NCI-H2029 (cell line): ENCODE measurements at places on chromosomes 2 and 18.

- DNase-seq: no peak
These were observed 93.0 kb downstream of the STPG4 start for GRCh38 chr2:47061944-47062678.

DNA sequence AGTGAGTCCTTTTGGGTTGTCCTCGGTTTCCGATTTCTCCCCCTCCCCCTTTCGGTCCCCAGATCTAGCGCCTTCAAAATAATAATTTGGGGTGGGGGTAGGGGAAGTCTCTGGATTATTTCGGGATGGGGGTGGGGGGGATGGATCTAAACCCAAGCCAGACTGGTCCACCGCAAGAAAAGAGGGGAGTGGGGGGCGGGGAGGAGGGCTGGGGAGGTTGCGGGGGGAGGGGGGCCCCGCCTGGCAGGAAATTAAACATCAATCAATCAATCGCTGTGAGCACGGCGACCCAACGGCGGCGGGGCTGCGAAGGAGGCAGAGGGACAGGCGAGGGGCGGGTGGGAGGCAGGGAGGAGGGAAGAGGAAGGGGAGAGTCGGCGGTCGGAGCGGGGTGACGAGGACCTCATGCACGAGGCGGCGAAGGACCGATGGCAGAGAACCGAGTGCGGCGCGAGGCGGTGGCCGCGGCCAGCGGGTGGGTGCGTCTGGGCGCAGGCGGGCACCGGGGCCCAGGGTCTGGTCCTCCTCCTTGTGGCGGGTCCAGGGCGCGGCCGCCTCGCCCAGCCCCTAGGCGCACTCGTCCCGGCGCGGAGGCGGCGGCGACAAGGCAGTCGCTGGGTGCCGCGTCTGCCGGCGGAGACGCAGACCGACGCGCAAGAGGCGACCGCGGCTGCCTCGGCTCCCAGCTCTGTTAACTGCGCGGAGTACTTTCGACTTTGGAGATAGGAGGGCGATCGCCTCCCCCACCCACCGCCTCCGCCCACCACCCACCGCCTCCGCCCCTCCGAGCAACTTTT, 468 bp upstream of the SATB2 start:
- no peak for DNase-seq

DNA sequence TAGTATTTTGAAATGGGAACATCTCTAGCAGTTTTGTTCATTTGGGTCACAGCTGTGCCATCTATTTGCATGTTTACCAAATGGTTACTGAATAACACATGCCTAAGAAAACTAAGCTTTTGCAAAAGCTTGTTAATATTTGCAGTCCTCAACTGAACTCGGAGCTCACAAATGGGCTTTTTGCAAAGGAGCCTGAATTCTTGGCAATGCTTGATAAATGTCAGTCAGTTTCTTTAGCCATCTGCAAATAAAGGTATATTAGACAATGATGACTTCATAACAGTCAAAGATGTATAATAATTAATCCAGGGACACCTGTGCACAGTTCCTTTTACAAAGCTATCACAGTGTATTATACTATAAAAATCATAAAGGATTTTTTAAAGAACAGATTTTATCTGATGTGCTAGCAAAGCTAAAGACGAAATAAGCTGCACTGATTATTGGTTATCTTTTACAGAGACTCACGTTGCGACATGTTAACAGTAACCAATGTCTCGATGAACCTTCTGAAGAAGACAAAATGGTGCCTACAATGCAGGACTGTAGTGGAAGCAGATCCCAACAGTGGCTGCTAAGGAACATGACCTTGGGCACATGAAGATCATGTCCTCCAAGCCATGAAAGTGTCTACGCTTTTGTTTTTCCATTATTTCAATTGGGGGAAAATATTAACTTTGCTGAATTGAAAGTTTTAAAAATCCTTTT, 248.4 kb upstream of the KCNJ3 start:
- DNase-seq: no peak

DNA sequence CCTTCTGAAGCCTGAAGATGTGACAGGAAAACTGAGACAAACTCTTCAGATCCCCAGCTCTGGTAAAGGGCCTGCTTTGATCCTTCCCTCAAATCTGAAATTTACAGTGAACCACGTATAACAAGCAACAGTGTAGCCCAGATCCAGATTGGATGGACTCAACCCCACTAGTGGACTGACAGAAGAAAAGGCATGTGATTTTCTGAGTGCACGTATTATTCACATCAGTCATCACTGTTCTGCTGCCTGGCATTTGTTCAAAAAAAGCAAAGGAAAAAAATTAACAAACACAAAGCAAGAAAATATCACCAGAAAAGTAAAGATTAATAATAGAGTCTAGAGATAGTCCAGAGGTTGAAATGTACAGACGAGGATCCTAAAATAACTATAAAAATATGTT, 87.6 kb downstream of the CYRIA start:
- no peak for DNase-seq

DNA sequence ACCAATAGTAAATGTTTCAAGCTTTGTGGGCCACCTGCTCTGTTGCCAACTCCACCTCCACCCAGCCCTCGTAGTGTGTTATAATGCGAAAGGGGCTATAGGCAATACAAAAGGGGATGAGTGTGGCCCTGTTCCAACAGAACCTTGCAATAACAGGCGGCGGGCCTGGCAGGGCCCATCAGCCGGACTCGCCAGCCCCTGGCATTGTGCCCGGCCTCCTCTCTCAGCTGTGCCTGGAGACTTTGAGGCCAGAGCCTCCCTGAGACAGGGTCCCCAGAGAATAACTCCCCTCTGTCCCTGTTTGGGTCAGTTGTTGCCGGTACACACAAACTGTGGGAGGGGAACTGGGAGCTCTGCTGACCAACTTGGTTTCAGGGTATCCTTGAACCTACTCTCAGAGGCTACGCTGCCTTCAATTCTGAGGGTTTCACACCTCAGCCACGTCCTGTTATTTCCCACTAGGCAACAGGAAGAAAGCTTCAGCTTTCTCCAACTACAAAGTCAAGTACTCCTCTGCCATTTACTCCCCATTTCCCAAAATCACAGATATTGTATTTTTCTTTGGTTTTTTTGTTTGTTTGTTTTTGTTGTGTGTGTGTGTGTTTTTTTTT, 58.0 kb upstream of the ZNF236 start:
- peak; percentile 37 for DNase-seq

GRCh38 chr2:49686897-49687442, 532.7 kb upstream of the FSHR start:
- DNase-seq: no peak

- peak; percentile 33 for DNase-seq
These were observed 33.4 kb upstream of the MGAT5 start for GRCh38 chr2:134220344-134220974.

- no peak for DNase-seq
These were observed 118.4 kb downstream of the GLI2 start for GRCh38 chr2:120854014-120854620.

- no peak for DNase-seq
These were observed 88.7 kb upstream of the MAP4K3 start for GRCh38 chr2:39525636-39526412.

DNA sequence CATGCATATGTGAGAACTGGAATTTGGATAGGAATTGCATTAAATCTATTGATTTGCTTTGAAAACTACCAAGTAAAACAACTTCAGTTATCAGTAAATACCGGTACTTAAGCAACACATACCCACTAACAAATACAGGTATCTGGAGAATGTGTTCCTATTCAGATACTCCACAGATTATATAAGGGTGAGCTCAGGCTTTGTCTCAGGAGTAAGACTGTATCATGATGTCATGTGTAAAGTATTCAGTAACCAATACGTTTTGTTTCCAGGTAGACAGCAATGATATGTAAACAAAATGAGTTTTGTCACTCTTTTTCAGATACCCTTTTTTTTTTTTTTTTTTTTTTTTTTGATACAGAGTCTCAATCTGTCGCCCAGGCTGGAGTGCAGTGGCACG, 74.8 kb downstream of the DSC3 start:
- no peak for DNase-seq

- no peak for DNase-seq
These were observed at the start of gene VSNL1 for GRCh38 chr2:17540093-17540812. TSS of gene VSNL1 (plus strand) at chr2:17540696. CDS start at chr2:17592075, 51,379 bp downstream.

GRCh38 chr2:217085543-217085942, 225.7 kb upstream of the TNP1 start:
- DNase-seq: no peak

GRCh38 chr2:43743706-43744105, 30.1 kb upstream of the DYNC2LI1 start:
- DNase-seq: no peak

DNA sequence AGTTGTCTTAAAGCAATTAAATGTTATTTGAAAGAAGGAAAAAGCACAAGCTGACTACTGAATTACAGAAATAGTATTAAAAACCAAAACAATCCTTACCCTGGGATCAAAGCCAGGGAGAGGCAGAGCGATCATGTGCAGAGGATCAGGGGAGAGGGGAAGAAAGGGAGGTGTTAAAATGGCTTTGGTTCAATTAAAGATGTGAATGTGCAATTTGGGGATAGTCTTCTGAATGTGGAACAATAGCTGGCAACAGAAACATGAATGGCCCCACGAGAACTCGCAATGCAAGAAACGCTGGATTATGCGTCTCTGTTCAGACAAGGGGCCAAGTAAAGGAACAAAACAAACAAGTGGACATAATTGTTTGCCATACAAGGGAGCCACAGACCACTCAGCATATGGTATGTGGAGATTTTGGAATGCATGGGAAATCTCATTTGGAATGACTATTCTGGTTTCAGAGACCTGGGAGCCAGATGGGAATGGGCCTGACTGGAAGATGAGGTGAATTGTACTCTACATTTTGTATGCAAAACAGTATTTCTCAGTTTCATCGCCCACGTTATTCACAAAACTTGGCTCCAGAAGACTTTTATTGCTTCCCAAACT, 155.4 kb downstream of the SLC4A3 start:
- no peak for DNase-seq

DNA sequence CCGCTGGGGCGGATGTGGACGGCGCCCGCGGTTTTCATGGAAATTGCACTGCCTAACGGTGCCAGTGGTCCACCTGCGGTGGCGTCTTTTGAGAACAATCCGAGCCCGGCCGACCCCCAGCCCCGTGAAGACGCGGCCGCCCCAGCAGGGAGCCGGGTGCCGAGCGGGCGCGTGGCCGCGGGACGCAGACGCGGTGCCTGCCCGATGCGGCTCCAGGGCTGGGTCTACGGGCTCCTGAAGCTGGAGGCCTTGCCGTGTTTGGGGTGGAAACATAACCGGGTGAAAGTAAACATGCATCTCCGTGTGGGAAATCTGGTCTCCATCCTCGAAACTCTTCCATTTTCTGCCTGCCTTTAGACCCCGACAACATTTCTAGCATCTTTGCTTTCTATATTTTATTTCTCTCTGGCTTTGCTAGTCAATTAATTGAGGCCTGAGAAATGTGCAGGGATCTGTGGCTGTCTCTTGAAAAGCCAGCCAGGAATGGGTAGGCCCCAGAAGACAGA, 572 bp downstream of the INPP4A start:
- no peak for DNase-seq

DNA sequence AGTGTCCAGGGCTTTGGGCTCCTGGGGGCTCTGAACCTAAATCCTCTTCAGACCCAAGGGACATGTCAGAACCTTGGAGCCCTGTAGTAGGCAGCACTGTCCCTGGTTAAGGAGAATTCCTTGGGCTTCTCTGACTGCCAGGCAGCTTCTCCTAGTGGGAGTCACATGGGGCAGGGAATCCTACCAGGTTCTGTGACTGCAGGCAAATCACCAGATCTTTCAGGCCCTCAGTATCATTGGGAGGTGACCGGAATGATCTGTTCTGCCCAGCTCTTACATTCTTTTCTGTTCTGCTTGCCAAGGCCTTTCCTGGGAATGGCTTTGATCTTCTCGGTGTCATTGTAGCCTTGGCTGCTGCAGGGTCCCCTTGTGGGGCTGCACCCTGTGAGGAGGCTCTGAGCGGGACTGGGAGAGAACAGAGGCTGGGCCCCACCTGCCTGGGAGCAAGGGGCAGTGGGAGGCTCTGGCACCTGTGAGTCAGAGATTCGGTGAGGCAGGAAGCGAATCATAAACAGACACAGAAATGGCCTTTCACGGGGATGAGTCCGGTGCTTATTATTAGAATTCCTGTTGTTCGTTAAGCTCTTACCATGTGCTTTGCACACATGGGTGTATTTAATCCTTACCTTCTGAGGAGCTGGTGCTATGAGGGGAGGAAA, 14.1 kb downstream of the CEP68 start:
- no peak for DNase-seq

GRCh38 chr2:159609811-159610549, 6.4 kb downstream of the BAZ2B start:
- DNase-seq: no peak

- no peak for DNase-seq
These were observed 364.2 kb downstream of the CLIP4 start for GRCh38 chr2:29479401-29479800.

GRCh38 chr2:158733430-158733755, 61.7 kb upstream of the DAPL1 start:
- no peak for DNase-seq

GRCh38 chr2:160474891-160475787, 18.5 kb downstream of the RBMS1 start:
- DNase-seq: no peak

DNA sequence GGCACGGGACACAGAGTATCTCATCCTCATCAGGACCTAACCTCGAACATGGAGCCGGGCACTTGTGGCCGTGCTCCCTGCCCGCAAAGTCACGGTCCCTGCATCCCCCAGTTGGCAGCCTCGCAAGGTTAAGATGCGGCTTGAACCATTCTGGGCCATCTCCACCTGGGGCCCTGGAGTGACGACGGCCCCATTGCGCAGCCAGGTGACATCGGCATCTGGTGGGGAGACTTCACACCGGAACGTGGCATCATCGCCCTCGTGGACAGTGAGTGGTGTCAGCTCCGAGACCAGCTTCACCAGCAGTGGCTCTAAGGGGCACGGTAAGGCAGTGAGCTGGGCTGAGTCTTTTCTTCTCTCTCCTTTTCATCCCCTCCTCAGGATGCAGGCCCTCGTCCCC, 12.6 kb downstream of the TMEM198 start:
- no peak for DNase-seq

DNA sequence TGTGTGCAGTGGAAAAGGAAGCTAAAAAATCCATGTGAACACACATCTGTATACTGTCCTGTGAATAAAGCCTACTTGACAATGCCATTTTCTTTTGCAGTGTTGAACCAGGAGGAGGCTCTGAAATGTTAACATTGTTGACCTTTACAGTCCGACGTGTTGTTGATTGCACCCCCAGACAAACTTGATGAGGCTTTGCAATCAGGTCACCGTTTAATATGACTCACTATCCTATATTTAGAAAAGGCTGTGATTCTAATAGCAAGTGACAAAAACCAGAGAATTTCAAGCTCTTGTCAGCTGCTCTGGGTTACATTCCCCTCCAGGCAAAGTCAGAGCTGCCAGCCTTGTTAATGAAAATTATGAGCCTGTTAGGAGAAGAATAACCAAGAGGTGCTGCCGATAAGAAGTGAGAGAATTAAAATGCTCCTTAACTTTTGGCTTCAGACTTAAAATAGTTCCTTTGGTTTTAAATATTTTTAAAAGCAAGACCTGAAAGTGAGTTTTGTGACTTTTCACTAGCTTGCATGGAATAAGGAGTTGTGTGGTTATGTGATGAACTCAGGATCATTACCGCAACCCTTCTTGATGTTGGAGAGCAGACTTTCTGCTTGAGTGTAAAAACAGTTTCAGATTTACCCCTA, 162.1 kb downstream of the QPCT start:
- no peak for DNase-seq
